Muscle of arm (tissue), 14 donors: ENCODE measurements at places on chromosomes 2 and 18. TPM values are rescaled to one million over a fixed set of nuclear protein-coding genes. Genes with fewer than 3 reads are reported as not detected.

Gene KCTD1
- polyA plus RNA-seq: 5.1 TPM

Gene COLEC12
- polyA plus RNA-seq: 64.8 TPM

Gene DYNC2LI1
- 12.4 TPM for polyA plus RNA-seq

Gene STK16
- 13.6 TPM for polyA plus RNA-seq

Gene GKN1
- not detected for polyA plus RNA-seq

Gene CASP8
- polyA plus RNA-seq: 10.4 TPM

Gene CHRNA1
- 111 TPM for polyA plus RNA-seq

Gene THSD7B
- 0.75 TPM for polyA plus RNA-seq

Gene VWC2L
- not detected for polyA plus RNA-seq

Gene LBX2
- polyA plus RNA-seq: not detected

Gene IRS1
- 19.4 TPM for polyA plus RNA-seq

Gene HOXD1
- polyA plus RNA-seq: 1.5 TPM

Gene PLCD4
- 28.9 TPM for polyA plus RNA-seq
